ENCODE measurements at places on chromosomes 2 and 18.
A peak's percentile ranks its signal among the peaks of the same experiment; 100 is the strongest.

GRCh38 chr2:137951586-137951985, 12.7 kb upstream of the HNMT start:
- no peak for DNase-seq

GRCh38 chr2:38733300-38733971, 17.7 kb downstream of the SRSF7 start:
- DNase-seq: no peak

GRCh38 chr2:46170026-46170425, 127.2 kb upstream of the EPAS1 start:
- no peak for DNase-seq

- no peak for DNase-seq
These were observed 71.8 kb upstream of the SMAD7 start for GRCh38 chr18:49022311-49023161.

GRCh38 chr2:226835420-226835795, 446 bp upstream of the RHBDD1 start:
- peak; percentile 5 for DNase-seq

GRCh38 chr2:175414882-175415487, 233.5 kb upstream of the ATP5MC3 start:
- peak; percentile 13 for DNase-seq

DNA sequence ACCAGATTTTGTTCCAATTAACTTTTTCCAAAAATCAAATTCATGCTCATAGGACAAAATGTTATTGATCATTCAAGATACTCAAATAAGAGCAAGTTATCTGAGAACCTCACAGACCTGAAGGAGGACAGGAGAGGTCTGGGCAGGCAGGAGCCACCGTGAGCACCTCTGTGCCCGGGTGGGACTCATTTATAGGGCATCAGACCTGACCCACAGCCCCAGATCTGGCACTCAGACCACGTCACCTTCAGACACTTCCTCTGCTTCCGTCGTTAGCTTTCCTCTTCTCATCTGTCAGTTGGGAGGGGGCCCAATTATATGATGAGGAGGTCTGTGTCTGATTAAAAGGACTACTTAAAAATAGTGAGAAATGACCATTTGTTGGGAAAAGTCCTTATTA, 169.4 kb downstream of the EIPR1 start:
- DNase-seq: no peak

- DNase-seq: no peak
These were observed 597.2 kb upstream of the ZEB2 start for GRCh38 chr2:145116834-145117725.

GRCh38 chr2:222572264-222572721, 83.6 kb downstream of the FARSB start:
- no peak for DNase-seq

DNA sequence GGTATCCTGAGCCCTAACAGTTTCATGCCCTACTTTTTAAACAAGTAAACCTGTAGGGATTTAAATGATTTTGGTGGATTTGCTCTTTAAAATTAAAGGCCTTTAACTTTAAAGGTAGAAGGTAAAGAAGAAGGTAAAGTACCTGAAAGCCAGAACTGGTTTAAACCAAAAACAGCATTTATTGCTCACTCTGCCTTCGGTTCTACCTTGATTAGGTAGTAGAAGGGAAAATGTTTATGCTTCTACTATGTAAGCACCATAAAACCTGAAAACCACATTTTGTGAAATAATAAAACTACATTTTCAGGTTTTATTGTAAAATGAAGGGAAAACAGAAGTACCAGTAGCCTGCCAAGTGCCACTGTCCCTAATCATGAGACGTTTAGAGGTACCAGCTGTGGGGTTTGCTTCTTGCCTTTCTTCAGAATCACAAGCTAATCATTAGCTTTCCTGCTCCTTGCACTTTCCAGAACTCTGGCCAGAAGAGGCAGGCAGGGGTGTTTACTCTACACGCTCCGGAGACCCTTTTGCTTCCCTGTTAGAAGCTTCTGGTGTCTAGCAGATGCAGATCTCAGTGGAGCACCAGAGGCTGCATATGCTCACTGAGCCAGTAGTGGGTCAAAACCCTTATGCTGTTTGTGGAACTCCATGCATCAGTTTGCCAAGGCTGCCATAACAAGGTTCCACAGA, 33.3 kb downstream of the RPIA start:
- DNase-seq: no peak

GRCh38 chr2:2942225-2942624, 435.4 kb downstream of the EIPR1 start:
- DNase-seq: no peak

DNA sequence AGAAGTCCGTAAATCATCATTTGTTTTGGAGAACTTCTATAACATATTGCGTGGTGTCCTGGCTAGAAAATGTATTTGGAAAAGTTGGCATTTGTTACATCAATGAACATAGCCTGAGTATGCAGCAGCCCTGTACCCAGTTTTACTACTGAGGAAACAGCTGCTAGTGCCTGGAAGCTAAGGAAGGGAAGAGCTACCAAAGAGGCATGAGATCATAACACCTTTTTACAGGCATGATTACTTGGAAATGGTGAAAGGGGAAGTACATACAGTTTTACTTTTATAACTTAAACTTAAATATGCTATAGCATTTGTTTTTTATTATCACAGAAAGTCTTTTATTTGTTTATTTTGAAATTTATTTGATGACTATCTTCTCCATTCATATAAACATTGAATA, 128.4 kb upstream of the MC4R start:
- DNase-seq: no peak

DNA sequence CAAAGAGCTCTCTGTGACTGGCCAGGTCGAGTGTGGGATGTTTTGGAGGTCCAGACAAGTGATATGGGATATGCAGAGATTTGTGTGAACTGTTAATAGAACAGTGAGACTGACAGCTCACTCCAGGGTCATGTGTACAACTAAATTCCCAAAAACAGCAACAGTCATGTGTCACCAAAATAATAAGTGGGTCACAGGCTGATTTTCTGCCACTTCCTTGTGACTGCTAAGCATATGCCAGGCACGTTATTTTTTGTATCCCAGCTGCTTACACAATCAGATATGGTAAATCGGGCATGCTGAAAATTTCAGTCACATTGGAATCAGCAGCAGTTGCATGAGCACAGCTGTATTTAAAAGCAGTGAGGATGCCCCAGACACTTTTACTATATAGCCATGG, 198.7 kb downstream of the PTGR3 start:
- DNase-seq: no peak

GRCh38 chr2:143489145-143489544, 359.9 kb downstream of the ARHGAP15 start:
- DNase-seq: no peak

DNA sequence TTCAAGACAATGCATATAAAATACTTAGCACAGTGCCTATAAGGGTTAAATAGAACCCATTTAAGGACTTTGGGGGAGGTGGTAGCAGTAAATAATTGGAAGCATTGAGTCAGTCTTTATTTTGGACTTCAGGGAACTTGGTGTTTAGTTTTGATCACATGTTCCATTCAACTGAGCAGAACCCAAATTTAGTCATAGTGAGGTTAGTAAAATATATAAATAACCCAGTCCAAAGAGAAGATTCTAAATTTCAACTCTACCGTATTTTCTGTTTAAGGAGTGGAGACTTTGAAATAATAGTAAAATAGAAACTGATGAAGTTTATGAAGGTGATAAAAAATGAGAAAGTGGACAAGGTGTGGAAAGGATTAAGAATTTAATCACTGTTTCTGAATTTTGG, 19.7 kb downstream of the TWSG1 start:
- no peak for DNase-seq

DNA sequence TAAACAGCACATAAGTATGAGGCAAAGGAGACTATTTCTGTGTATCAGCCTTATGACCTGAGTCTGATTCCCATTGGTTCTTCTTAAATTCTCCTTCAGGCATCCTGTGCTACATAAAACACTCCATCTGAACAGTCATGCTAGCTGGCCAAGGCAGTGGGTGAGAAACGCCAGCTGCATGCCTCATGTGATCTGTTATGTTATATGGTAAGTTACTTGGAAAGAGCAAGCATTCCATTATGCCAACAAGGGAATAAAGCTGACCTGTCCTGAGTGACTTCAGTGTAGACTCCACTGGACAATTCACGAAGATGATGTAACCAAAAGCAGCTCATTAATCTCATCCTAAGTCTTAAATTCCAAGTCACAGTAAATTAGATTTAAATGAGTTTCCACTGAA, 216.5 kb upstream of the FN1 start:
- no peak for DNase-seq

DNA sequence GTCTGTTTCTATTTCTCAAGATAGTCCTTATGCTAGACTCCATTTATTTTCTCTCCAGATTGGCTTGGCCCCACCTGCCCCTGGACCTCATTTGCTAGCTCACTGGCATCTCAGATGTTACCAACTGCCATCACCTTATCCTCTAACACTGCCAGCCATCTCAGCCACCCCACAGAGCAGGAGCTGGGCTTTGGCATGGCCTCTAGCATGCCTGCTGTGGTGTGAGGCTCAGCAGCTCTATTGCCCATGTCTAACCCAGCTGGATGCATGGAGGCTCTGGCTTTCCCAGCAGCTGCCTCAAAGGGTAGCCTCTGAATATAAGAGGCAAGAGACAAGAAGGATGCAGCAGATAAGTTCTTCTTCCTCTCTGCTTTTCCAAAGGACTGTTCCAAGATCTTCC, 373.4 kb downstream of the TNS1 start:
- DNase-seq: no peak

- DNase-seq: no peak
These were observed 33.5 kb downstream of the INPP4A start for GRCh38 chr2:98478088-98478551.

- peak; percentile 35 for DNase-seq
These were observed 298.8 kb downstream of the FIGN start for GRCh38 chr2:163436963-163437362.

DNA sequence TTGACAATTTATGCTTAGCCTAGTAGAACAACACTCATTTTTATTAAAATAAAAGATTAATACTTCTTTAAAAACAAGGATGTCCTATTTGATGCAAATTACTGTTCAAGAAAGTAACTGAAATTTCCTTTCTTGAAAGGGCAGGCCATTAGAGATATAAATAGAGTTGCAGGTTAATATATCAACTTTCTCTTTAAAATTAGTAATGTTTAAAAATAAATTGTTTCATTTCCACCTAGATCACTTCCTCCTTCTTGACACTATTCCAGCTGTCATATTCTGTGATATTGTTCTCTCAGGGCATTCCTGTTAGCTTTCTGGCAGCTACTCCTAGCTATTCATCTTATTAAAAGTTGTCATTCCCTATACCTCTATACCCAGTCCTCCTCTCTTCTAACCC, 357.9 kb upstream of the NRP2 start:
- no peak for DNase-seq

DNA sequence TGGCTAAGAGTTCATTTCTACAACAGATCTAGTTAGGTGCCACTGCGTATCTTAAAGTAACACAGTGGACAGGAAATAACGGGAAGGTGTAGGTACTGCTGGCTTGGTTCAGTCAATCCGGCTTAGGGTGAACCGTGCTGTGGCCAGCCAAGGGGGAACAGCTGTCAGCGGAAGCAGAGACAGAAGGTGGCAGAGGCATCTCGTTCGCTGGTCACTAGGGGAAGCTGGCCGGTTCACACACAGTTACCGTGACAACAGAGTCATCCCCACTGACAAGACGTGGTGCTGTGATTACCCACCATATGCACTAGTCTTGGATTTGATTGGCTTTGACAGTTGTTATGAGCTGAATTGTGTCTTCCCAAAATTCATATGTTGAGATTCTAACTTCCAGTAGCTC, 58.8 kb upstream of the HDAC4 start:
- no peak for DNase-seq

GRCh38 chr18:13934676-13935075, 19.3 kb upstream of the MC2R start:
- no peak for DNase-seq

GRCh38 chr2:102094917-102095316, 47.6 kb upstream of the IL1R1 start:
- DNase-seq: no peak

DNA sequence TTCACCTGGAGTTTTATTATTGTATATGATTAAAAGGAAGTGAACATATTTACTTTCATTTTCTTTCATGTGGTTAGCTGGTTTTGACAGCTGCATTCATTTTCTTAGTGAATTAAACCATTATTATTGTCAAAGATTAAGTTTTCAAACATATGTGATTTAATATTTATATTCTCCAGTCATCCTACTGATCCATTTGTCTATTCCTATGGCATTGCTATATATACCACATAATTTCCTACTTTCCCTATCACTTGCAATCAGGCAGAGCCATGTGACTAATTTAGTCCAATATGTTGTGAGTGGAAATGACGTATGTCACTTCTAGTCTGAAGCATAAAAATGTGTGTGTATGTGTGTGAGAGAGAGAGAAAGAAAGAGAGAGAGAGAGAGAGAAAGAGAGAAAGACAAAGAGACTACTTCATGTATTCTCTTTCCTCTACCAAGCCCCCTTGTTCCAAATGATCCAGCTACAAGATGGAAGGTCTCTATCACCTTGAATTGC, 12.0 kb upstream of the TACR1 start:
- no peak for DNase-seq

DNA sequence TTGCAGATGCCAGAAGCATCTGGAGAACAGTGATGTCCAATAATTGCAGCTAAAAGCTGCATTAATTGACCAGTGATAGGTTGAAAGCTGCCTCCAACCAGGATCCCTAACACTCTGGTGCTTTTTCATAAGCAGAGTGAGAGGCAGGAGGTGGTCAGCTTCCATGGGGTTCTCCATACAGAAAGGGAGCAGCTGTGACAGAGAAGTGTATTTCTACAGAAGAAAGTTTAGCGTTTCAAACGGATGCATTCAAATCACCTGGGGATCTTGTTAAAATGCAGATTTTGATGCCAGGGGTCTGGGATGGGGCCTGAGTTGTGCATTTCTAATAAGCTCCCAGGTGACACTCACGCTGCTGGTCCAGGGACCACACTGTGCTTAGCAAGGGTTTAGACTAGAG, 216.5 kb upstream of the NRP2 start:
- no peak for DNase-seq

GRCh38 chr2:3168230-3168891, 209.3 kb downstream of the EIPR1 start:
- DNase-seq: no peak

GRCh38 chr2:60415814-60416213, 137.6 kb downstream of the BCL11A start:
- DNase-seq: no peak

DNA sequence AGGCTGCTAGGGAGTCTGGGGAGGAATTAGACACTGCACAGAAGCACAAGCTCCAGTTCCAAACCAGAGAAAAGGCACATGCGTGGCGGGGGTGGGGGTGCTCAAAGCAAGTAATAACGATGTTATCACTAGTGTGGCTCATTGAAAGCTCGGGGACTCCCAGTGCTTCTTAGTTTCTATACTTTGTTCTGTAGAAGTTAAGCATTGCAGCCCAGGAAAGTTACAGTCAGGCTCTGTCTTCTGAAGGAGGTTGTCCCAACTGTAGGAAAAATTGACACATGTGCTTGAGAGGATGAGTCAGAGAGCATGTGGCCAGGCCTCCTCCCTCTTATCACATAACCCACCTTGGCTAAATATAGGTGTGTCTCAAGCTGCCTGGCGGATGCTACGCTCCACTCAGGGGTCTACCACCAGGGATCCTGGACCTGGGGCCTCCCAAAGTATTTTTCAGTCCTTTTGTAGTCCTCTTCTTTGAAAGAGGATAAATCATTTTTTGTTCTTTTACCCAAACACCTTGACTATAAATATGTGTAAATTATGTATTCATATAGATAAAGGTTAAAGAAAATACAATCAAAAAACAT, 3.8 kb downstream of the GALNT5 start:
- no peak for DNase-seq

- DNase-seq: no peak
These were observed 381.2 kb downstream of the LPIN1 start for GRCh38 chr2:12127638-12128037.
